Psoas muscle (tissue), 8 donors: ENCODE measurements at places on chromosomes 7 and 10.

- no peak for DNase-seq
Measured at GRCh38 chr7:78345293-78345911, 546.8 kb downstream of the PHTF2 start.

GRCh38 chr7:66629222-66630062, 761 bp downstream of the KCTD7 start:
- no peak for DNase-seq

GRCh38 chr10:4177791-4178190, 392.8 kb upstream of the KLF6 start:
- DNase-seq, result no peak

DNA sequence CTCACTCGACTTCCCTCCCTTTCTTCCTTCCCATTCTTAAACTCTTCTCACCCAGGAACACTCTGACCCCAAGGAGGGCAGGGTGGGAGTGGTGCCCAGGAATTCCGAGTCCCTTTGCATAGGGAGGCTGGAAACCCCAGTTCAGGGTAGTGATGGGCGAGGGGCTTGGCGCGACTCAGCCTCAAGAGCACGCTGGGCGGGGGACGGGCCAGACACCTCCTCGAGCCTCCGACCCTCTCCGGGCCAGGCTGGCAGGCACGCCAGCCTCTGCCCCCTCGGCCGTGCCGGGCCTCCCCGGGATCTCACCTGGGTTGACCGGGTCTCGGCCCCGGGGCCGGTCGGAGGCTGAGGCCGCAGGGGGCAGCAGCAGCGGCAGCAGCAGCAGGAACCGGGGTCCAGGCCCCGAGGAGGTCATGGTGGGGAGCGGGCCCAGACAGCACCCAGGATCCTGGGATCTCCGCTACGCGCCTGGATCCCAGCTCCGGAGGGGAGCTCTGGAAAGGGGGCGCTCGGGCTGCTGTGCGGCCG, 457 bp downstream of the PLOD3 start:
- DNase-seq, result no peak
